Mesendoderm (in vitro differentiated cells): ENCODE measurements at places on chromosomes 6 and 20.

DNA sequence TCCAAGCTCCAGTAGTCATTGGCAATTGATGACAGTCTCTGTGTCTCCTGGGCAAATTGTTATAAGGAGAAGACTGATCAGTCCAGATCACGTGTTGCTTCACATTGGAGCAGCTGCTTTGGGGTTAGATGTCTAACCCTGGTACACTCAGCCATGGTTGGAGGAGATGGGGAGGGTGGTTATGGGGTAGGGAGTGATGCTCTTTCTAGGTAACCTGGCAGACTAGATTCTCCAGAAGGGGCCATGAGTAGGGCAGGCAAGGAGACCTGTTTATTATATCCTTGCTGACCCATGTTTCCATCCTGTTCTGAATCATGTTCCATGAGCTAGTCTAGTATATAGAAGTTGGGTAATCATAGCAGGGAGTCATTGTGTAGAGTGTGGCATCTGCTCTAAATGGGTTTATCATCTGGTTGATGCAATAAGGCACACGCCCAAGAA is 50.8 kb upstream of the BACH2 start:
- no peak for DNase-seq

DNA sequence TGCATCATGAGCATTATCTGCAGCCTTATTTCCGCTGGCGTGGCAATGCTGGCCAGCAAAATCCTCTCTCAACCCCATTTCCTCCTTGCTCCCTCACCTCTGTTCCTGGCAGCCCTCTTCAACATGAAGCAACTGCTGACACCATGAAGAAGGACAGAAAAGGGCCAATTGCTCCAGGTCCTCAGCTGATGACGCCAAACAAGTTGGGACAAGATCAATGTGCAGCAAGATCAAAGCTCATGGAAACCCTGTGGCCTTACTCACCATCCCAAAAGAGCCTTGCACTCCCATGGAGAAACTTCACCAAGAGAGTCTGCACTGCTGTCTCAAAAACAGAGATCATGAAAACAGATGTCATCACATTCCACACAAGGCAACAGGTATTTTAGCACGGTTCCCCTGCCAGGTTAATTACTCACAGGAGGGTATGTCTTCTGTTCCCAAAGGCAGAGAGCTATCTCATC is 7.4 kb downstream of the GFOD1 start:
- DNase-seq, result peak; percentile 38

- no peak for DNase-seq
Measured at GRCh38 chr6:52410979-52411378, 9.2 kb upstream of the EFHC1 start.

- no peak for DNase-seq
Measured at GRCh38 chr20:53079261-53079691, 107.1 kb downstream of the TSHZ2 start.

GRCh38 chr20:48812600-48813445 is 15.0 kb downstream of the PREX1 start:
- DNase-seq, result no peak

- peak; percentile 85 for DNase-seq
Measured at GRCh38 chr6:77463308-77463860, at the start of gene HTR1B. Gene HTR1B, minus strand, starts transcription at chr6:77463491. Its CDS starts 88 bp downstream, at chr6:77463403.

GRCh38 chr6:157614026-157614568 is 208.9 kb upstream of the SNX9 start:
- no peak for DNase-seq

DNA sequence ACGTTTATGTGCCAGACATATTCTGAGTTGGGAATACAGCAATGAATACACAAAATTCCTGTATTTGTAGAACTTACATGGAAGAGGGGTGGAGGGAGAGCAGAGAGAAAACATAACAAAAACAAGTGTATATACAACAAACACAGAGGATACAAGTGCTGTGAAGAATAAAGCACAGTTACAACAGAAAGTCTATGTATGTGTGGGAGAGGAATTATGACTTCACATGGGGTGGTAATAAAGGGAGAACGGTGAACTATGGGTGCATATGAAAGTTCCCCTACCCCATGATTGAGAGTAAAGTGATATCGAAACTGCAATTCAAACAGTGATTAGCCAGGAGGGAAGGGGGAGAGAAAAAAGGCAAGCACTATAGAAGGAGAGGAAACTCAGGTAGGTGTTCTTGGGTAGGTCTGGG is 24.6 kb downstream of the HBS1L start:
- no peak for DNase-seq

DNA sequence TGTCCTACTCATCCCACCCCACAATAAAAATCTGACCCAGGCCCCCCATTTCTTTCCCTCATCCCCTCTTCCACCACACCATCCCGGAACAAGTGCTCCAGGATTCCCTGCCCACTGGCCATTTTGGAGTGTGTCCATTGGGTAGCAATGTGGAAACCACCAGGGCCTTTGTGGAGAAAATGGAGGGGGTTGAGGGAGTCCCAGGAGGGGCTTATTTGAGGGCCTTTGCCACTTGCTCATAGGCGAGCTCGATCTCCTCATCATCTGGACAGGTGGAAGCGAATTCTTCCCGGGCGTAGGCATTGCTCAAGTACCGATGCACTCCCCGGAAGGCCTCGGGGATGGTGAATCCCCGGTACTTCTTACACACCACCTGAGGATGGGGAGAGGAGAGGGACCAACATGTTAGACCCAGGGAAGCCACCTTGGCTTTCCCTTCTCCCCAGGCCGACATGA is 1.6 kb upstream of the DDAH2 start:
- DNase-seq, result no peak

GRCh38 chr6:26312501-26313397 is 52.2 kb upstream of the BTN3A2 start:
- peak; percentile 99 for DNase-seq

DNA sequence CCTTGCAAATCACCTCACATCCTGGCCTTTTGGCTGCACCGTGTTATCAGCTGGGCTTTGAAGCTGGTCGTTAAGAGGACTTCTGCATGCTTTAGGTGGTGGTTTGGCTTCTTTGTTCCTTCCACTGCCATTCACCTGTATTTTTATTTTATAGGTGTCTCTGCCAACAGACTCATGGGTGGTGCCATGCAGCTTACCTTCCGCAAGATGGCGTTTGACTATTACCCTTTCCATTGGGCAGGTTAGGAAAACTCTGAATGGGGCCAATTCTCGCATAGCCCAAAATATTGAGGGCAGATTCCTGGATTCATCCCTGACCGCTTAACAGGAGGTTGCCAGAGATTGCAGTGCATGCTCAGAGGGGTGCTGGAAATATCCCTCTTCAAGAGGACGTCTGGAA is 32.4 kb downstream of the TAF11 start:
- peak; percentile 34 for DNase-seq

GRCh38 chr6:154605178-154605881 is 94.8 kb upstream of the CNKSR3 start:
- DNase-seq, result no peak

- DNase-seq, result peak; percentile 55
Measured at GRCh38 chr20:3825526-3825925, 5.2 kb downstream of the AP5S1 start.

GRCh38 chr6:15439410-15440025 is 193.6 kb downstream of the JARID2 start:
- peak; percentile 83 for DNase-seq
